ENCODE measurements at places on chromosomes 2 and 18. TPM values are rescaled to one million over a fixed set of nuclear protein-coding genes. Genes with fewer than 3 reads are reported as not detected.
A peak's percentile ranks its signal among the peaks of the same experiment; 100 is the strongest.

GRCh38 chr2:70685771-70686171 is 82.2 kb downstream of the ADD2 start:
- H3K36me3 ChIP-seq: no peaks in the 10 kb centered on the region
- H3K27me3 ChIP-seq: peaks cover 29% of the 10 kb centered on the region
- no peak overlapping the region for H3K4me3 ChIP-seq
- no peak overlapping the region for H3K27ac ChIP-seq
- no peak for DNase-seq
- H3K4me1 ChIP-seq: peaks cover 17% of the 10 kb centered on the region

The PJVK gene
- 0.81 TPM for total RNA-seq

The ST8SIA5 gene
- not detected for total RNA-seq

The ATG16L1 gene
- total RNA-seq: 22.6 TPM

GRCh38 chr2:73877071-73877802 is 15.6 kb upstream of the ACTG2 start:
- peak overlapping the region; percentile 17 for H3K4me3 ChIP-seq
- peaks cover 15% of the 10 kb centered on the region for H3K27me3 ChIP-seq
- H3K4me1 ChIP-seq: no peaks in the 10 kb centered on the region
- H3K36me3 ChIP-seq: peaks cover 6% of the 10 kb centered on the region
- no peak for DNase-seq
- H3K27ac ChIP-seq: no peak overlapping the region

GRCh38 chr2:237196866-237197618 is 111.4 kb downstream of the COPS8 start:
- peaks cover 66% of the 10 kb centered on the region for H3K4me1 ChIP-seq
- peaks cover 5% of the 10 kb centered on the region for H3K27me3 ChIP-seq
- H3K4me3 ChIP-seq: peak overlapping the region; percentile 79
- DNase-seq: peak; percentile 83

The PTGR3 gene
- total RNA-seq: 44.2 TPM
